Naive thymus-derived CD4-positive, alpha-beta T cell (primary cell): ENCODE measurements at places on chromosomes 16 and 17.

DNA sequence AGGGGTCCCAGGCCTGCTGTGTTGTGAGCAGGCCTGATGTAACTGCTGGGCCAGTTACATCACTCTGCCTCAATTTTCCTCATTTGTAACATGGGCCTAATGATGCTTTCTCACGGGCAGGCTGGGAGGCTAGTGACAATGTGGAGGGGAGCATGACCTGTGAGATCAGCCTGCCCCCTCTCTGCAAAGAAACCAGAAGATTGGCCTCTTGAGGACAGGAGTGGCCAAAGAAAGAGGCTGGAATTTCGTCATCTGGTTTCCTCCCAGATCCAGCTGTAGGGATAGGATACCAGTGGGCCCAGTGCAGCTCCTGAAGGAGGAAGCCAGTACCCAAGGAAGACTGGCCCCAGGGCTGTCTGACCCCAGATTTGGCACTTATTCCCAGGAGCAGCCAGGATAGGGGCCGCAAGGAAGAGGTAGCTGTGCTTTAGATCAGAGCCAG is 615 bp upstream of the SREBF1 start:
- no peak for DNase-seq

DNA sequence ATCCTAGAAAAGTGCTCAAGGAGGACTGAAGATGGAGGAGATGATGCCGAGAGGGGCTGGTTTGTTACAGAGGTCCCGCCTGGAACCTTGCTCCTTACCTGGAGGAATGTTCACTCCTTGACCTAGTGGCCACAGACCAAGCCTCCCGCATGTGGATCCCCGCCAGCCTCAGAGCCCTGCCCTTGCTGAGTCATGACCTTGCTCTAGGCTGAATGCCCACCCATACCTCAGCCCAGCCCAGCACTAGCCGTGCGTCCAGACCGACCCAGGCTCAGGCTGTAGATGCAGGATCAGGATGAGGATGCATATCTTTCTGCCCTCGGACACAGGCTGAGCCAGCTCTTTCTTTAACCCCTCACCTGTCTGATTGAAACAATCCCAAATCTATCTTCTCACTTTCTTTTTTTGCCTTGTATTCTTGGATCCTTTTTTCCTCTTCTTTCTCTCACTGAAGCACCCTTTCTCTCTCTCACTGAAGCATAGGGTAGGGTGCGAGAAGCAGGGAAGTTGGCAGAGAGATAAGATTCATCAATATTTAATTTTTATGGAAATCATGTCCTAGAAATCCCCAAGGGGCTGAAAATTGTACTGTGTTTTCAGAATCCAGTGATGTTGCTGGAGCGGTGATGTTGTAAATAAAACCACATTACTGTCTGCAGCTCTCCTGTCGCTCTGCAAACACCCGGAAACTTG is 34.9 kb downstream of the WSCD1 start:
- no peak for DNase-seq

DNA sequence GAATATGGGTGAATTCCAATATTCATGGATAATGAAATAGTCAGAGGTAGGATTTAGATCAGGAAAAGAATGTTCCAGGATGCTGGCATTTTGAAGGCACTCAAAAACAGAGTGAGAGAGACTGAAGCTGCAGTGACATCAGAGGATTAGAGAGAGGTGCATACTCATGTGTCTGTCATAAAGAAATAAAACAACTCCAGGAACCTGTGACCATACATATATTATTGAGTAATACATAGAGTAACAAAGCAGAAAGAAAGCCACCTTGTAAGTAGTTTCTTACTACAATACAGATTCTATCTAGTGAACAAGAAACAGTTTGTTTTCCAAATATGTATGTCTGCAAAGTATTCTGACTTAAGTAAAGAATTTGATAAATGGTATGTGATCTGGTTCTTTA is 62.3 kb upstream of the PHOSPHO1 start:
- no peak for DNase-seq

- no peak for DNase-seq
Observed at GRCh38 chr16:17403156-17403809, 67.5 kb downstream of the XYLT1 start.

GRCh38 chr17:52071712-52072111 is 86.8 kb downstream of the CA10 start:
- no peak for DNase-seq

GRCh38 chr16:74743668-74744299 is 30.8 kb downstream of the FA2H start:
- DNase-seq = no peak

GRCh38 chr16:90035902-90036301 is 16.6 kb upstream of the DBNDD1 start:
- no peak for DNase-seq

DNA sequence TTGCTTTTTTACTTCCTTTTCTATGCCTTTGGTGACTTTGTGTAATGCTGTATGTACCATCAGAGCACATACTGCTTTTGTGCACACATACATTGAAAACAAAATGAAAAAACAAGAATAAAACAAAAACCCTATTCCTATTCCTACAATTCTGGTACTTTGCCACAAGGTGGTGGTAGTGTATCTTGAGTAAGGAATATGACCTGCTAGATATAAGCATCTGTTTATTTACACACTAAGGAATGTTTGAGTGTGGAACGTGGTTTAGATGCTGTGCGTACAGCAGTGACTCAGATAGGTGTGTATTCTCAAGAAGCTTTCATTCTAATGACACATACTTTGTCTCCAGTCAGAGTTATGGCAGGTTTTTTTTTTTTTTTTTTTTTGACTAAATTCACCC is 606.2 kb downstream of the WWOX start:
- peak; percentile 7 for DNase-seq

DNA sequence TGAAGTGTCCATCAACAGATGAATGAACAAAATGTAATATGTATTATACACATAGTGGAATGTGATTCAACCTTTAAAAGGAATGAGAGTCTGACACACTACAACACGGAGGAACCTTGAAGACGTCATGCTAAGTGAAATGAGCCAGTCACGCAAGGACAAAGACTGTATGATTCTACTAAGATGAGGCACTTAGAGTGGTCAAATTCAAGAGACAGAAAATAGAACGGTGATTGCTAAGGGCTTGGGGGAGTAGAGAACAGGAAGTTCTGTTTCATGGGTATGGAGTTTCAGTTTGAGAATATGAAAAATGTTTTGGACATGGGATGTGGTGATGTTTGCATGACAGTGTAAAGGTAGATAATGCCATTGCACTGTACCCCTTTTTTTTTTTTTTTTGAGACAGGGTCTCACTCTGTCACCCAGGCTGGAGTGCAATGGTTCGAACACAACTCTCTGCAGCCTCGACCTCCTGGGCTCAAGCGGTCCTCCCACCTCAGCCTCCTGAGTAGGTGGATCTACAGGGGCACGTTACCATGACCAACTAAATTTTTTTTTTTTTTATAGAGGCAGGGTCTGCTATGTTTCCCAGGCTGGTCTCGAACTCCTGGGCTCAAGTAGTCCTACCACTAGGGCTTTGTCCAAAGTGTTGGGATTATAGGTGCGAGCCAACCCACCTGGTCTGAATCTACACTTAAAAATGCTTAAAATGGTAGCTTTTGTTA is 2.9 kb upstream of the CCDC102A start:
- no peak for DNase-seq

GRCh38 chr16:81879625-81880024 is 100.5 kb downstream of the PLCG2 start:
- DNase-seq = no peak

GRCh38 chr17:80426671-80427326 is 11.8 kb downstream of the ENDOV start:
- peak; percentile 86 for DNase-seq

- DNase-seq = no peak
Observed at GRCh38 chr16:73847090-73847489, 449.5 kb upstream of the PSMD7 start.

- no peak for DNase-seq
Observed at GRCh38 chr16:66695935-66696668, 441 bp downstream of the CMTM4 start.

DNA sequence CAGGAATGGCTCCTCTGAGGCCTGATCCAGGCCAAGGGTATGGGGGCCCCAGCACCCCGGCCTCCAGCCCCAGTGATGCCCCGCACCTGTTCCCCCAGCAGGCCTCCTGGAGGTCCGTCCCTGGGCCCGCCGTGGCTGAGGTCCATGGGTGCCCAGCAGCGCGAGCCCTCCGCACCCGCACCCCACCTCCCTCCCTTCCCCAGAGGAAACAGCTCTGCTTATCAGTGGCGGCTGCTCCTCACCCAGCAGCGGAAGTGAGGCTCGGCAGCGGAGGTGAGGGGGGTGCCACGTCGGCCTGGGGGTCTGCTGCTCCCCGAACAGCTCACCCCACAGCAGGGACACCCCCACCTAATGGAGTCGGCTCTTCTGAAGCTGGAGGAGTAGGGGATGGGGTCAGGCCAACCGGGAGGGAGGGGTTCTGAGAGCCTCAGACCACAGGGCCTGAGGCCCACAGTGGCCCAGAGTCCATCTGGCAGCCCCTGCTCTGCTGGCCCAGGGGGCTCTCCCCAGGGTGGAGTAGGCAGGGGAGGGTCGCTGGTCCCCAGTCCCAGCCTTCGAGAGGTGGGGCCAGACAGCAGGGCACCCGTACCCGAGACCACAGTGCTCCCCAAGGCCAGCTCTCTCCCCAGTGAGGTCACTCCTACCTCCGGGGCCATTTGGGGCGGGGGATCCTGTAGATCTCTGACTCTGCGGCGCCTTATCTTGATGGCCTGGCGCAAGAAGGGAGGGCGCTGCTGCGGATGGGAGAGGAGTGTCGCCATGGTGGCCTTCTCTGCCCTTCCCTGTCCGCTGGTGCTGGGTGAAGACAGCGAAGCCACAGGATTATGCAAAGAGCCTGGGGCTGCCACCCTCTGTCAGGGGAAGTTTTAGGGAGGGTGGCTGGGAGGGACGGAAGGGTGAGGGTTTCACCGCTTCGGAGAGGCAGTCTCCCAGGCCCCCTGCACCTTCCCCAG is at the start of gene UNC13D:
UNC13D (minus strand) TSS at position 828 of the 953 bp plus-strand sequence; CDS start at position 761, 67 bp downstream.
- peak; percentile 71 for DNase-seq

DNA sequence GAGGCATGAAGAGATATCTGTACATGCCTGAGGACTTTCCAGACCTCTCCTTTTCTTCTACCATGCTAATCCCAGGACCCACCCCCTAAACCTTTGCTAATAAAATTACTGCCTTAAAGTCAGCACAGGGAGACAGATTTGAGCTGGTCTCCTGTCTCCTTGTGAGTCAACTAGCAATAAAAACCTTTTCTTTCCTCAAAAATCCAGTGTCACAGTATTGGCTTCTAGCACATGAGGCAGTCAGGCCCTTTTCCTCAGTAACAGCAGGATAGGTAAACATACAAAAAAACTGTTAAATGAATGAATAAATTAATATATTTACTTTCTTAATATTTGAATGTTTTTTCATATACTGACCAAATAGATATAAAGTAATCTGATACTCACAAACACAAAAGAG is 41.3 kb downstream of the ABCA10 start:
- no peak for DNase-seq

- no peak for DNase-seq
Observed at GRCh38 chr16:15404792-15405191, 9.2 kb downstream of the MPV17L start.

- DNase-seq = no peak
Observed at GRCh38 chr17:51901242-51901641, 257.3 kb downstream of the CA10 start.

DNA sequence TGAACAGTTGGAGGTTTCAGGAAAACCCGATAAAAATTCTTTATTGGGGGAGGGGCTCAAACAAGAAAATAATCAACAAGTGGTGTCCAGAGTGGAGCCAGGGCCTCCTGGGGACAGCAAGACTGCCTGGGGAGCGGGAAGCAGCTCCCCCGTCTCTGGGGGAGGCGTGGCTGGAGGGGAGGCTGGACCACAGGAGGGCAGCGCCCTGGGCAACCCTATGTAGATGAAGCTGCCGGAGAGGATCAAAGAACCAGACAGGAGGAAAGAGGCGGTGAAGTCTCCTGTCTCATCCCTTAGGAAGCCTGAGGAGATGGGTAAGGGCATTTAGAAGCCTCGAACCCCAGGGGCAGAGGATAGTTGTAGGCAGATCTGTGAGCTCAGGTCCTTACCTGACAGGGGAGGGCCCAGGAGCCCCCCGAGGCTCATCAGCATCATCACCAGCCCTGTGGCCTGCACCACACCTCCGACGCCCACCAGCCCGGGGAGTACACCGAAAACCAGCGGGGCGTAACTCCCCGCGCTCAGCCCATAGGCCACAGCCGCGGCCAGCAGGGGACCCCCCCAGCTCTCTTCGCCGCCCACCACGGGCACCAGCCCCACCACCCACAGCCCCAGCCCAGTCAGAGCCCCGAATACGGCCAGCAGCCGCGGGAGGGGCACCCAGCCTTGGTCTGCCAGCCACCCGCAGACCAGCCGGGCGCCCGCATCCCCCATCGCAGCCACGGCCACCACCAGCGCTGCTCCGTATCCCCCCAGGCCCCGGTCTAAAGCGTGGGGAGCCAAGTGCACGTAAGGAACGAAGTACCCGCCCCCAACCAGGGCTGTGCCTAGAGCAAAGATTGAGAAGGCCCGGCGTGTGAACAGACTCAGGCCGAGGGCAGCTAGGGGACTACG is 2.0 kb downstream of the SLC16A11 start:
- peak; percentile 43 for DNase-seq

GRCh38 chr16:55421226-55421625 is 57.8 kb upstream of the MMP2 start:
- DNase-seq = no peak

GRCh38 chr16:80996688-80997138 is 10.0 kb downstream of the CMC2 start:
- no peak for DNase-seq

DNA sequence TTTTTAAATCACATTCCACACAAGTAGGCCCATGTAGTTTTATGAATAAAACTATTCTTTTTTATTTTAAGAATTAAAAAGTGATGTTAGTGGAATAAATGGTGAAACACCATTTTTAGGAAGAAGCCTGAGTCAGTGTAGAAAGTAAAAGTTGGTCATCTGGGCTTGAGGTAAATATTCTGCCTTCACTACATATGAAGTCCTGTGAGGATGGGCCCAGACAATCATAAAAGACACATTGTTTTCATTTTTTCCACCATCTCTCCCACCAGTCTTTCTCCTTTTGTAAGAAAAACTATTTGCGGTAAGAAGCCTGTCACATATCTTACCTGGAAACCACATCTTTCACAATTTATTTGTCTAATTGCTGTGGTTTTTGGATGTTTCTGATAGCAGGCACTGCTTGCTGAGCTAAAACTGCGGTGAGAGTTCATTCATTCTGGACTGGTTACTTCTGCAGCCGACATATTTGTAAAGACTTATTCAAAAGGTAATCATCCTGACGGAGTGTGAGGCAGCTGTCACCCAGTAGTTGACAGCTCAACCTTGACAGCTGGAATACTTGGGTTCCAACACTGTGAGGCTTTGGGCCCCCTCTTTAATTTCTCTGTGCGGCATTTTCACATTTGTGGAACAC is 10.6 kb upstream of the RFFL start:
- no peak for DNase-seq
